ENCODE measurements at places on chromosomes 13 and 19.

GRCh38 chr13:27353166-27353583 lies 71.2 kb upstream of the GTF3A start:
- no peak for DNase-seq

GRCh38 chr19:38003438-38004185 lies 96.6 kb downstream of the SIPA1L3 start:
- DNase-seq, result no peak

- no peak for DNase-seq
These were observed 45.3 kb upstream of the LSM14A start for GRCh38 chr19:34126966-34127365.

DNA sequence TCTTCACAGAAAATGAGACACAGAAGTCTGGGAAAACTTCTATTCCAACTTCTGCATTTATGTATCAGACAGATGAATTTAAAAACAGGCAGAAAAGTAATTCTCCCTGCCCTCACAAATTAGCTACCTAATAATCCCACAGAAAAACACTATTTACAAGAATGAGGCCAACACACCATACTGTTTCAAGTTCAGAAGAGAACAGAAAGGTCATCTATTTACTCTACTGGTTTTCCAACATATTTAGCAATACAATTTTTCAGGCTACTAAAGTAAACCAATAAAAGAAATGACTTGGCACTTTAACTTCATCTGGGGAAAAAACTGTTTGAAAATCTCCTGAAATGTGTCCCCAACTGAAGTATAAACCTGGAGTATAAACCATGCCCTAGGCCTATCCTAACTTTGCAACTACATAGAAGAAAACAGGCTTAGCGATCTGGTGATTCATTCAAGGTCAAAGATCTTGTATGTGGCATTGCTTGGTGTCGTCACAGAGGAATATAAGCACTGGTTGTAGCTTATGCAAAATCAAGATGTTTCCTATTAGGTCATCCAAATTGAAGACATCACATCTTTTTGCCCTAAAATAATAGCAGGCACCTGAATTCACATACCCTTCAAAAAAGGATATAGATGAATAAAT lies 20.1 kb upstream of the EBPL start:
- DNase-seq, result no peak

DNA sequence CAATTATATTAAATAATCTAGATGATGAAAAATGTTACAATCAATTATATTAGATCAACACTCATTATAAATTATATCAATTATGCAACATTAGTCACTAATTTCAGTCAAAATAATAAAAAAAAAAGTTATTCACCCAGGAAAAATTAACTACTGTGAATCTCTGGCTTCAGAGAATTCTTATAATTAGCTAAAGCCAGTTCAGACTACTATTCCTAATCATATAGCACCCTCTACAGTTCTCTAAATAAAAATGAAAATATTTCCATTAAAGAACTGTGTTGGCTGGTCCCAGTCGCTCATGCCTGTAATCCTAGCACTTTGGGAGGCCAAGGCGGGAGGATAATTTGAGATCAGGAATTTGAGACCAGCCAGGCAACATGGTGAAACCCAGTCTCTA lies 33.0 kb downstream of the XPO4 start:
- DNase-seq, result no peak

DNA sequence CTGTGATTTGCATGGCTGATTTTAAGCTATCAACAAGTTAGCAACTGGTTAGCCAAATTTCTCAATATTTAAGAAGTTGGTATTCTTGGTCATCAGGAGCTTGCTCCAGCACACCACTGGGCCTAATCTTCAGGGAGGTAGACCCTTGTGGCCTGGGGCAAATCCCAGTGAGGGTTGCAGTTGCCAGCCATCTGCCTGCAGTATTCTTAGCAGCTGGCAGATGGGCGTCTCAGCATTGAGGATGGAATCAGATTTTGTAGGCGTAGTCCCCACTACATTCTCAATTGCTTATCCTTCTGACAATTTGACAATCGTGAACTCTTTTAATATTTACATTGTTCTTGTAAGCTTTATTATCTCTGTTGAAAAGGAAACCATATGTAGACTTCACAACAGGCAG lies 1266.2 kb downstream of the SLITRK5 start:
- no peak for DNase-seq

- DNase-seq, result peak; percentile 77
These were observed at the start of gene MYCBP2 for GRCh38 chr13:77326905-77327604. Gene MYCBP2 (minus strand): TSS chr13:77327094. CDS start chr13:77326775, 319 bp downstream.

DNA sequence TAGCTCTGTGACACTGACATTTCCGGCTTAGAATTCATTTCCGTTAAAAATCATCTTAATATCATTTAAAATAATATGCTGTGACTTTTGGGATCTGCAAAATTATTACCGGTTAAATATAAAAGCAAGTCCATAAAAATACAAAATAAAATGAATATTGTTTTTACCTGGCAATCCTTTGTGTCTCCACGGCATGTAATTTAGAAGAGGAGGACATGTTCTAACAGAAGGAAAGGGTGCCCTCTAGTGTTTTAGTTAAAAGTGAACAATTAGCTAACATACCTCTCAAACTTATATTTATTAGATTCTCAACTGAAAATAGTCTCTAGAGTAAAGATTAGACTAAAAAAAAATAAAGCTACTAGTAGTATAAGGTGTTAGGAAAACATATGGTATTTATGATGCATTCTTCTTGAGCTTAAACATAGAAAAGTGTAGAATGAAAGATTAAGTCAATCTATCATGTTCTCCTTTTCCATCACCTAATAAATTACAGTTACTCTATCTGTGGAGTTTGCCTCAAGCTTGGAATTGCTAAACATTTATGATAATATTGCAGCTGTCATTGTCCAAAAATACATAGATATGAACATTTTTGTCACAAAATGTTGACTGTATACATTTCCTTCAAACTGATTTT lies 676.7 kb upstream of the SPRY2 start:
- peak; percentile 37 for DNase-seq

DNA sequence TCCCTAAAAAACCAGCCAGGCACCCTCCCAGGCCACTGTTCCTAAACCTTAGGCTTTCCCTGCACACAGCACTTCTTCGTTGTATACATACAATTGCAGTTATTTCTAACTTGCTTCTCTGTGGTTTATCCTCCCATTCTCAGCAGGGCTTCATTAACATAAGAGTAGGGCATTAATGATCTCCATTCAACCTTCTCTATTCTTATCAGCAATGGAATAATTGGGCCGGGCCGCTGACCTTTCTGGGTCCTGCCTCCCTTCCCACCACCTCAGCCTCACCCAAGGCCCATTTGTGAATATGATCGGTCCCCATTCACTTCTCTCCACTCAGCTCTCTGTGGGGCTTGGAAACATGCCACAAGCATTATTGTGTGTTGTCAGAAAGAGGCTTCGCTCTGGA lies 184.2 kb downstream of the SUCLA2 start:
- no peak for DNase-seq

GRCh38 chr19:17127671-17128070 lies 52.1 kb downstream of the MYO9B start:
- no peak for DNase-seq

All from A549 (cell line).